Activated CD4-positive, alpha-beta T cell treated with anti-CD3 and anti-CD28 coated beads, Interleukin-2, amount 10 ng/mL, durations not matched to agents 24 days and 14 days (primary cell): ENCODE measurements at places on chromosomes 5 and 9. TPM values are rescaled to one million over a fixed set of nuclear protein-coding genes. Genes with fewer than 3 reads are reported as not detected.

GRCh38 chr5:80632700-80633099, 21.8 kb upstream of the MSH3 start:
- peaks cover 57% of the 10 kb centered on the region for H3K36me3 ChIP-seq
- no peak for DNase-seq
- no peak overlapping the region for H3K4me3 ChIP-seq
- peaks cover 6% of the 10 kb centered on the region for H3K4me1 ChIP-seq

FCN1 gene
- total RNA-seq: not detected in 2 replicates

LCP2 gene
- 278 and 283 TPM in 2 replicates for total RNA-seq

IFNA8 gene
- not detected in 2 replicates for total RNA-seq
